ENCODE measurements at places on chromosomes 2 and 18.

DNA sequence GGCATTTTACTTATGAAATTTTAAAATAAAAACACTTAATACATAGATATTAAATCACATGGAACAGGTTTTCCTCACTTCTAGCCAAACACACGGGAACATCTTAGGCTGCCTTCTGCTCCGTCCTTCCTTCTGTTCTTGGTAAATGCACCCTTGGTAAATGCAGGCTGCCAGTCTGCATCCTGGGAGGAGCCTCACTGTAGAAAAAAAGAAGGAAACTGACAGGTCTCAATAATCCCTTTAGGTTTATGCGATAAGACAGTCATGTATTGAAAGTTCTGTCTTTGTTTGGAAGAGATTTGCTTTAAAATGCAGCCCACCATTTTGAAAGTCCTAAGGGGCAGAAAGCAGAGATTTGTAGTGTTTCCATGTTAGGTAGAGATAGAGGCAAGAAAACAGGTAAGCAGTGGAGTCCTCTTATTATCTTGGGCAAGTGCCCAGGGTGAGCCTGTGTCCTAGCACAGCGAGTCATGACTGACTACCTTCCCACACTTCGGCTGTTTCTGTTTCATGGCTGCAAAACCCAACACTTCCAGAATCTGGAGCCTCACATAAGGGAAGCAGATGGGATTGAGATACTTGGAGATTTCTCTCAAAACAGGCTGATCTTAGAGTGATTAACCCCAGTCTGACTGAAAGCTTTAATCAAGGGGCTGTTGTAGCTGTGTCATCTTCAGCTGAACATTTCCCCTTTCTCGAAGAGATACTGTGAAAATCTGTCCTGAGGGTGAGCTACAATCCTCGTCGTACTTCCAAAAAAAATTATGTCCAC lies 131.4 kb upstream of the MAP3K20 start:
- no peak for DNase-seq

DNA sequence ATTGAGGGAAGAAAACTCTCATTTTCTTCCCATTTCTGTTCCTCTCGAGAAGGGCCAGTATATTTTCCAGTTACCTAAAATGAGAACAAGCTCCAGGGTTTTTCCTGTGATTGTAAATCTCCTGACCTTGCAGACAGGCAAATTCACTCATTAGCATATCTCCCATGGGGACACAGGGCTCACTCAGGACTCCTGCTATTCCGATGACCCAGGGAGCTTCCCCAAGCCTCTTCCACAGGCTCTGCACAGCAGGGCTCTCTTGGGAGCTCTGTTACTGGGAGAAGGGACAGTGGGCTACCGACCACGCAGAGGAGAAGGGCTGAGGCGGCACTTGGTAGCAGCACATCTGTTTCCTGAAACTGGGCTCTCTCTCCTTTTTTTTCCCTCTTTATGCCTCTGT lies 135.2 kb upstream of the CAPN13 start:
- DNase-seq: no peak

DNA sequence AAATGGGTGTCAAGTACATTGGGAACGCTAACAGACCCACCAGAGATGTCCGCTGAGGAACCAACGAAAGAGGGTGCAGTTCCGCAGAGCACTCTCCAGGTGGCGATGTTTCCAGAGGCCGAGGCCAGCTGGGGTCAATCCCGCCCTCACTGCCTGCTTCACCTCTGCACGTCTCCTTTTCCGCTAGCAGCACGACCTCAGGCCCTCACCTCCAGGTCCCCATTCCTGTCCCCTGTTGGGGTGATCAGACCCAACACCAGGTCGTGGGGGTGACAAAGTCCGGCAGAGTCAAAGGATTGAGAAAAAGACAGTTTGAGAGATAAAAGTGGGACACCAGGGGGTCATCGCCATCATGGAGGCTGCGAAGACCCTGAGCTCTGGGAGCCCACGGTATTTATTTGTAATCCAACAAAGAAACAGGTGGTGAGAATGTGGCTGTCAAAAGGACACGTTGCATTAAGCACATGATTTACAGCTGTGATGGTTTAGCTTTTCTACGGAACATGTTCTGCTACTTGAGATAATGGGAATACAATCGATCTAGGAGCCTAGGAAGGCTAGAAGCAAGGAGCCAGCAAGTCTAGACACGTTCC lies 27.3 kb downstream of the ZAP70 start:
- DNase-seq: peak; percentile 23

DNA sequence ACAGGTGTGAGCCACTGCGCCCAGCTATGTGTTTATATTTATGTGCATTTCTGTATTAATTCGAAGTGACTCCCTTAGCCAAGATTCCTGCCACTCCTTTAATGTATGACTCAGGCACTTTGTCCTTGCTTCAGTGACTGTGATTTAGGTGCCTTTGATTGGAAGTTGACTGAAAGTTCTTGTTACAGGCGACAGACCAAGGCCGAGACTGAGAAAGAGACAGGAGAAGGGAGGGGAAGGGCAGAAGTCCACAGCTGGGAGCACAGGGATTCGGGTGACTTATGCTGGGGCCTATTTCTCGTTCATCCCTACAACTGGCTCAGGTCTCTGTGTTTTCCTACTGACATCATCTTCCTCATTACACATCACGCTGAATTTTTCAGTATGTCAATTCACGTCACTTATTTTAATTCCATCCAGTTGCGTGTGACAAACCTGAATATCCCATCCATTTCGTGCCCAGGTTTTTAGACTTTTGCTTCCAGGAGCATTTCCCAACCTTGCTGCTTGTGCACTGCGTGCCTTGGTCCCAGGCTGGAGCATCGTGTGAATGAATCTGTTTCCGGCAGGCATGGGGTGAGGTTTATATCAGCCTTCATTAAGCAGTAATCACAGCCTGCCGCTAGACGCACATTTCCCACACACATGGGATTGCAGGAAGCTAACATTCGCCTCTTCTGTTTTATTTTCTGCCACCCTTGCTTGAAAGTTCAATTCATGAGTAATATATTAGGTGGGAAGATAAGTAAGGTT lies 42.4 kb downstream of the TMEM18 start:
- DNase-seq: peak; percentile 12

GRCh38 chr2:157336137-157337010 lies 10.8 kb upstream of the ERMN start:
- peak; percentile 23 for DNase-seq

DNA sequence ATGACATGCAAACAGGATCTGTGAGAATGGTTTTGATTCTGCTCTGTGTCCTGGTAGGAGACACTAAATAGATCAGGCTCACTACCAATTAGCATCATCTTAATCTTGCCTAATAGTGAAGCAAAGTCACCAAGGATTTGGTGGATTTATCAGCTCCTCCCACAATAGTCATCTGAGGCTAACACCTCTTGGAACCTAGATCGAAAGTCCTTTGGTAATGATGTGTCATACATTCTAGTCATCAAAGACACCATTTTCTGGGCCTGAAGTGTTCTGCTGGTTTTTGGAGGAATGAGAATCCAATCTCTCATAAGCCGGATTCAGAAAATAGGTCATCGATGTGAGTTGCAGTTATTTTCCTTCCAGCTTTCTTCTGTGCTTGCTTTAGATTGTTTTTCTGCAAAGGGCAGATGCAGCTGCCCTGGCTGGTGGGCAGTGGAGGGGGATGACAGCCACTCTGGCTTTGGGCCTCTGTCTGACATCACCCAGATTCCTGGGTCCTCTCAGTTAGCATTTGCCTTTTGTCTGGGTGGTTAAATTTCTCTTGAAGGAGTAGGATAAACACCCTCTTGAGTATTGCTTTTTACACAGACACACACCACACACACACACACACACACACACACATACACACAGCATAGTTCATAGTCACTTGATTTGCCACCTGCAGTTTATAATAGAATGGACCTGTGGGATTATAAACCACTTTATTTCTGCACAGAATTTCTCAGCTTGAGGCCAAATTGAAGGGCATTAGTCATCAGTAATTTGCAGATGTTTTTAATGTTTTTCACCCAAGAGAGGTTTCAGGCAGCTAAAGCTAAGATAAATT lies at the start of gene MYO3B:
Gene MYO3B (plus strand): TSS at position 198 of the 832 bp plus-strand sequence. CDS start 141 bp downstream, at position 339.
- DNase-seq: no peak

DNA sequence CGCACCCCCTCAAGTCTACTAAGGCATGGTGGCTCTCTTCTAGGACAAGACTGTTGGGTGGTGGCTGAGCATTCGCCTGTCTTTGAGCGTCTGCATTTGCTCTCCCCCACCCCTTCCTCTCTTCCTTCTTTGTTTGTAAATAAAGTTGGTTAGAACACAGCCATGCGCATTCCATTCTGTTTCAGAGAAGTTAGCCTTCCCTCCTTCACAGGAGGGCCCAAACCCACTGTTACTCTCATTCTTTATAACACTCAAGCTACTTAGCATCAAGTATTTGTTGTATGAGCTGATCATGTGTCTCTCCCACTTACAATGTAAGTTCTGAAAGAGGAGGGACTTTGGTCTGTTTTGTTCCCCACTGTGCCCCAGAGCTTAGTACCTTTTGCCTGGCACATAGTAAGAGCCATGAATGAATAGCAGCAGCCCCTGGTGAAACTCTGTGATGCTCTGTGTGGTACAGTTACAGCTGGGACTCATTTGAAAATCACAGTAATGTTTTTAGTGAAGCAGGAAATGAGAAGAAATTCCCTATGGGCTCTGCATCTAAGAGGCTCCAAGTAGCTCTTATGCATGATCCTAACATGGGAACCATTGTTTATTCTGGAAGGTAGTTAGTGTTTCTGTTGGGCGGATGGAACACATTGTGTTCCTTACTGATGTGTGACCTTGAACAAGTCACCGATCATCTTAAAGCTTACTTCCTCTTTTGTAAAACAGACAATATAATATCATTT lies 7.7 kb downstream of the MGAT5 start:
- DNase-seq: peak; percentile 14

GRCh38 chr2:75064691-75065396 lies 106.4 kb downstream of the POLE4 start:
- DNase-seq: peak; percentile 58

GRCh38 chr18:9455718-9456511 lies 19.4 kb upstream of the RALBP1 start:
- no peak for DNase-seq

GRCh38 chr18:25223899-25224886 lies 127.8 kb downstream of the ZNF521 start:
- no peak for DNase-seq

- DNase-seq: no peak
These were observed 176.1 kb upstream of the DLGAP1 start for GRCh38 chr18:4631239-4631638.

GRCh38 chr2:101173707-101174295 lies 22.6 kb upstream of the TBC1D8 start:
- no peak for DNase-seq

DNA sequence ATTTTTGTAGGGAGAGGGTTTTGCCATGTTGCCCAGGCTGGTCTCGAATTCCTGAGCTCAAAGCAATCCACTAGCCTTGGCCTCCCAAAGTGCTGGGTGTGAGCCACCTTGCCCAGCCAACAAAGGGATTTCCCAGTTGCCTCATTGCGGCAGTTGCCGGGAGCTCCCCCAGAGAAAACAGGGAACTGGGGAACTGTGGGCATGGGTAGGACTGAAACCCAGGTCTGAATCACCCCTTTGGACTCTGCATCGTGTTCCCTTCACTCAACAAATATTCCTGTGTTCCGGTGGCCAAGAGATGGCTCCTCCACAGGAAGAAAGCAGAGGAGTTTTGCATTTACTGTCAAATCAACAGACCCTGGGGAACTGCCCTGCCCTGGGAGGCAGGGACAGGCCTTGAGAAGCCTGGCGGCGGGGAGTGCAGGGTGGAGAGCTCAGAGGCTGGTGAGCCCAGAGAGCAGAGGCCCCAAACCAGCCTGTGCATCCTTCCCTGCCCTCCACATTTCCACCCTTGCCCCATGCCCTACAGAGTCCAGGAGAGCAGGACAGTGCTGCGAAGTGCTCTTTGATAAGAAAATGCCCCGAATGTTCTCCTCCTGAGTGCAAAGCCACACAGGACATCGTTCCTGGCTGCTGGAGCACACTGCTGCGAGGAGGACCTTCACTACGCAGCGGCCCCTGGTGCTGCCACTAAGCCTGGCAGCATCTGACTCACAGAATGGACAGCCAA lies 24.9 kb downstream of the MYO7B start:
- no peak for DNase-seq

GRCh38 chr2:236744281-236744705 lies 174.7 kb downstream of the ACKR3 start:
- peak; percentile 81 for DNase-seq

DNA sequence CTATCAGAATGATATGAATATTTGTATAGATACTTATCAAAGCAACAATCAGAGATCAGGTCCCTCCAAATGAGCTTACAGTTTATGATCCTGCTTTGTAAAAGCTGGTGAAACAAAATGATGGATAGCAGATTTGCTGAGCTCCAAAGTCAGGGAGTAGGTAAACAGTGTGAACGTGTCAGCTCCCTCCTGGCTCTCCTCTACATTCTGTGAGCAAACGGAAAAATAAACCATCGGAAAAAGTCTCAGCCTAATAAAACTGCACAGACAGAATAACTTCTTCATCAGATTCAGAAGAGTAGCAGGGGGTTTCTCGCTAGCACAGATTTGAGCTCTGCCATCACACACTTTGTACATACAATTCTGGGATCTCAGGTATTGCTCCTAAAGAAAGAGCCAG lies 51.3 kb downstream of the BCL11A start:
- DNase-seq: no peak

- no peak for DNase-seq
These were observed 98.0 kb downstream of the LNPK start for GRCh38 chr2:175904035-175904434.

DNA sequence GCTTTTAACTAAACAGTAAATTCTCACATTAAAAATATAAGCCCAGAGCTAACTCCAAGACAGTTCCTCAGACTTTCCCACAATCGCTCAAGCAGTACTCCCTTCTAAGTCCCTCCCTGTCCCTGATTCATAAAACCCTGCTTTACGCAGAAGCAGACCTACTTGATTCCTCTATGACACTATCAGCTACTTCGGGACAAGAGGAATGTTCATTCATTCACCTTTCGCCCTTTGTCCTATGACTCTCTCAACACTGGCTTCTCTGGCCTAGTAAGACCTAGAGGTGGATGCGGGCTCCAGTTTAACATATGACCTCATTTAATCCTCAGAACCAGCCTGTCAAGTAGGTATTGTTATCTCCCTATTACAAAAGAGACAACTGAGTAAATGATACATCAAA lies 10.2 kb downstream of the LPIN2 start:
- no peak for DNase-seq

GRCh38 chr2:18795906-18796305 lies 206.5 kb upstream of the NT5C1B start:
- DNase-seq: no peak

GRCh38 chr2:80012061-80012460 lies 292.5 kb downstream of the LRRTM1 start:
- no peak for DNase-seq
